Stimulated activated CD4-positive, alpha-beta T cell treated with anti-CD3 and anti-CD28 coated beads, Interleukin-2, amount 100 ng/mL, for 24 hours (primary cell): ENCODE measurements at places on chromosomes 6 and 20.

DNA sequence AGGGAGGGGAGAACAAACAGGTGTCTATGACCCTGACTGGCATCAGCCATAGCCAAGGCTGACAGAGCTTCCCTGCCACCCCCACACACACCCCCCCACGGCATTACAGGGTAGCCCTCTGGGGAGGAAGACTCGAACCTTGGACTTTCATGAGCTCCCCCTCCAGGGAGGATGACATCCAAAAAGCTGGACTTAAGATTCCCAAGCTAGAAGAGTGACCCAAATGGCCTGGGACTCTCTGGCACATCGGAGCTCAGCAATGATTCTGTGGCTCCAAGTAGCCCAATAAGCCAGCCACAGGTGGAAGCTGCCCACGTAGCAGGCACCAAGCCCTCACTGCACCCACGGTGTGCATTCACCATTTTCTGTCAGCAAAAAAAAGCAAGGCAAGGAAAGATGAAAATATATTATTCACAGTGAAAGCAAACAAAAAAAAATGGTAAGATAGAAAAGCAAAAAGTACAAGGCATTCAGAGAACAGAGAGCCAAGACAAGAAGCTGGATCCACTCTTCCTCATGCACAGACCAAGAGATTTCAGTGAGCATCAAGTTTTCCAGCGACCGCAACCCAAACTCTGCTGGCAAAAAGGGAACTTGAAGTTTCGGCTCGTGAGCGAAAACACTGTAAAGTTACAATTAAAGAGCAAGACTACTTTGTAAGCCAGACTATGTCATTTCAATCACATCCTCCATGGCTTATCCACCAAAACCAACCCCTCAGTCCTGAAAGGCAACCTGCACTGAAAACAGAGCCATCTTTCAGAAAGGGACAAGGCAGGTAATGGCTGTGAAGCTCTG is 10.9 kb downstream of the JAG1 start:
- no peak for DNase-seq

- DNase-seq = no peak
These were observed 81.4 kb downstream of the LAMP5 start for GRCh38 chr20:9595763-9596162.

- DNase-seq = no peak
These were observed 24.0 kb upstream of the THBS2 start for GRCh38 chr6:169277619-169278018.

DNA sequence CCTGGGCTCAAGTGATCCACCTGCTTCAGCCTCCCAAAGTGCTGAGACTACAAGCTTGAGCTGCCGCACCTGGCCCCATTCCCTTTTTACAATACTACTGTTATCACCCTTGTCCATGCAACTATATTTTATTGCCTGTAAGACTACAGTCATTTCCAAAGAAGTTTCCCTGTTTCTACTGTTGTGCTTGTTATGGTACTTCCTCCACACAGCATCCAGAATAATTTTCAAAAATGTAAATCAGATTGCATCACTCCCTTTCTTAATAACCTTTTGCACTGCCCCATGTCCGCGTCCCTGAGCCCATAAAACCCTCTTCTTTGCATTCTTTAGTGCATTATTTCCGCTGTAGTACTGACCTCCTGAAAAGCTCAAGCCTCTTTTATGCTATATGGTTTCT is 128.9 kb upstream of the AKIRIN2 start:
- DNase-seq = no peak

- no peak for DNase-seq
These were observed 151.5 kb downstream of the BFSP1 start for GRCh38 chr20:17379651-17380050.

GRCh38 chr6:154395316-154395715 is 38.7 kb upstream of the IPCEF1 start:
- no peak for DNase-seq

DNA sequence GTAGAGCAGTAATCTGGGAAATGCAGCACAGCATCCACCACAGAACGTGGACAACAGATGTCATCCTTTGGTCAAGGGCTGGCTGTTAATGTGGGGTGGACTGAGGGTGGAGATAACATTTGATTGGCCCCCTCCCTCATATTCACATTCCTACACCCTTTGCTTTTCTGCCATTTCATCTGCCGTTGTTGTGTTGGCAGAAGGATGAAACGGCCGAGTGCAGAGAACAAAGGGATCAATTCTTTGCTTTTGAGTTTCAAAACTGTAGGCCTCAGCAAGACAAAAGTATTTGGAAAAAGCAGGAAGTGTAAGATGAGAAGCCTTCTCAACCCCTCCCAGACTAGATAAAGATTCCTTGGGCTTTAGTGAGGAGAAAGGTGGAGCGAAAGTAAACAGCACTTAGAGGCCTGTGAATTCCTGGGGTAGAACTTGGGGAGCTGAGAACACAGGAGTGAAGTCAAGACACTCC is 74.2 kb upstream of the PHIP start:
- DNase-seq = no peak

DNA sequence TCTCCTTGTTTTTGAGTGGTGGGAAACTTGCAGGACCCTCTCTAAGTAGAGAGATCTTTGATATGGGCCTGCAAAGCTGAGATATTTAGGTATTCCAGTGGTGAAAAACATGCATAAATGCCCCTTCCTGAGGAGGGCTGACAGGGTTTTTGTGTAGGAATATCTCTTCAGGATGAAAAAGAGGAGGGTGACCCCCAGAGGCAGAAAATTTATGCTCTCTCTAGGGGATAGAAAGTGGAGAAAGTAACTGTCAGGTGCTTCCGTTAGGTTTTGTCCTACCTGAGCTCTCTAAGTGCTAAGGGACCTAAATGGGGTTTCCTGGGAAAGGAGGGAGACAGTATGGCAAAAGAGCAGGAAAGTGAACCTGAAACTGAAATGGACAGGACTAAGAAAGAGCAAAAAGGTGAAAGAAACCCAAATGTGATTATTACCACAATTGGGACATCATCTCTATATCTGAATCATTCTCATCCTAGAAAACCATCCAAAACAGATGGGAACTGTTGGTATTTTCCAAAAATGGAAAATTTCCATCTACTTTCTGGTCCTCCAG is 2.0 kb downstream of the COL19A1 start:
- no peak for DNase-seq

GRCh38 chr6:5439749-5440148 is 178.4 kb downstream of the FARS2 start:
- no peak for DNase-seq

DNA sequence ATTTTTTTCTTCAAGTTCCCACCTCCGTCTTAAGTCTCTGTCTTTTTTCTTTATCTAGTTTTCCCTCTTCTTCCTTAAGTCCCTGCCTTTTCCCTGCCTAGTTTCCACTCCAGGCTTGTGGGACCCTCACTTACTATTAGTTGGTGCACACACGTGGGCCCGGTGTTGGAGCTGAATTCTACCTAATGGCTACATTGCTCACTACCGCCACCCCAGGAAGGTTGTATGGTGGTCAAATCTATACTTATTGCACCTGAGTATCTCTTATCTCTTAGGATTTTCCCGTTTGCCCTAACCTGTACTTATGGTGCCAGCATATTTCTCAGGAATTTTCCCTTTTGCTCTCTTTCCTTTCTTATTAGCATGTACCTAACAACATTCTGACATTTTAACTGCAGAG is 692.8 kb downstream of the EPM2A start:
- DNase-seq = no peak

DNA sequence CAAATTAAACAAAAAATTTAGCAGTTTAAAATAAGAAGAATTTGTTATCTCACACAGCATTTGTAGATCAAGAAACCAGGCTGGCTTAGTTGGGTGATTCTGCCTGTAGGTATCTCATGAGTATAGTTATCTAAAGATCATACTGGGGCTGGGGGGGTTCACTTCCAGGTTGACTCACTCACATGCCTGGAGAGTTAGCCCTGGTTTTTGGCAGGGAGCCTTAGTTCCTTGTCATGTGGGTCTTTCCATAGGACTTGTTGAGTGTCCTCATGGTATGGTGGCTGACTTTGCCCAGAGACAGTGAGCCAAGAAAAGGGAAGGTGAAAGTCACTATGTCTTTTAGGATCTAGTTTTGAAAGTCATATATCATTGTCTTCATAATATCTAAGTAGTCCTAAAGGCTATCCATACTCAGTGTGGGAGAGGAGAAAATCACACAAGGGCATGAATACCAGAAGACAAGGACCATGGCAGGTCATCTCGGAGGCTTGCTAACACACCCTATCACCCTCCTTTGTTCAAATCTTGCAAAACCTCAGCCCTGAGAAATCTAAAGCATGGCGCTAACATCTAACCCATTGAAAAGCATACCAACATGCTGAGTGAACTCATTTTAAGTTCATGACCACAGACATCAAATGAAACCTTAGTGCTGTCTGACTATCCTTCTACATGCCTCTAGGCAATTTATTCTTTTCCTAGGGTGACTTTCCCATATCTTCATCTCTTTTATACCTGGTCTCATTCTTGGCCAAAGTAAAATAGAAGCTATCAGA is 39.2 kb downstream of the CYP24A1 start:
- no peak for DNase-seq

GRCh38 chr6:134662077-134662700 is 287.7 kb downstream of the ALDH8A1 start:
- no peak for DNase-seq

DNA sequence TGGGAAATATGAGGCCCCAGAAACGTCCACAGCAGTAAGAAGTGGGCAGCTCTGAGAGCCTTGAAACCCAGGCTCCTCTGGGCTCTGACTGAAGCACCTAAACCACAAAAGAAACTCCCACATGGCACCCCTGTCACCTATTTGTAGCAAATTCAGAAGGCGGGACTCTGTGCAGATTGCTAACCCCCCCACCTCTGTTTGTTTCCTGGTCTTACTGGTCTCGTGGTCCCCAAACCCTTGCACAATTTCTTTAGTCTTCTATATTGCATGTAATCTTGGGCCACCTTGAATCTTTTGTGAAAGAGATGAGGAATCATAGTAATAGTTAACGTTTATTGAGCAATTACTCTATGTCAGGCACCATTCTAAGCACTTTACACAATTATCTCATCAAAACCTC is 154.3 kb downstream of the PREX1 start:
- DNase-seq = no peak

GRCh38 chr20:33387177-33387576 is 14.1 kb downstream of the CDK5RAP1 start:
- DNase-seq = no peak

- DNase-seq = no peak
These were observed 82.2 kb downstream of the CDYL start for GRCh38 chr6:4858194-4859015.

GRCh38 chr6:142821860-142822259 is 123.1 kb downstream of the HIVEP2 start:
- DNase-seq = no peak

- peak; percentile 2 for DNase-seq
These were observed 61.5 kb upstream of the HDDC2 start for GRCh38 chr6:125363039-125363823.

GRCh38 chr6:82385102-82385501 is 21.5 kb downstream of the TPBG start:
- no peak for DNase-seq

DNA sequence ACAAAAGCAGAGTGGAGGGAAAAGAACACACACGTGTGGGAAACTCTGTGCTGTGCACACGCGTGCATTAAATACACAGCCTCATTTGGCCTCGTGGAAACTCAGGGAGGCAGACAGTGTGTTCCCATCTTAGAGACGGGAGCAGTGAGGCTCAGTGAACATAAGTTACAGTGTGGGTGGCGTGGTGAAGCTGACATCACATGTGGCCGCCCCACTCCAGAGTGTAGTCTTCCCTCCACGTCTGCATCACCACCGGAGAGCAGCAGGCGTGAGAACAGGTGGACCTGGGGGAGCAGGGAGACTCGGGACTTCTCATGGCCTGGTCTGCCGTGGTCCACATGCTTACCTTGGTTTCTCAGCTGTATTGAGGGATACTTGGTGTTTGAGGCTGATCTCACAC is 51.7 kb downstream of the THBS2 start:
- DNase-seq = no peak

DNA sequence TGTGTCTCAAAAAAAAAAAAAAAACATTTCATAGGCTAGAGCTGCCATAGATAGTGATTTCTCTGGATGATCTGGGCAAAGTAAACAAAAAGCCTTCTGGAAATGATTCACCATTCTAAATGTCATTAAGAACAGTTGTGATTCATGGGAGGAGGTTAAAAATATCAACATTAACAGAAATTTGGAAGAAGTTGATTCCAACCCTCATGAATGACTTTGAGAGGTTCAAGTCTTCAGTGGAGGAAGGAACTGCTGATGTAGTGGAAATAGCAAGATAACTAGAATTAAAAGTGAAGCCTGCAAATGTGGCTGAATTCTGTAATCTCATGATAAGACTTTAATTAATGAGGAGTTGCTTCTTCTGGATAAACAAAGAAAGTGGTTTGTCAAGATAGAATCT is 26.8 kb upstream of the MMP24 start:
- DNase-seq = no peak

GRCh38 chr6:87808005-87808757 is 106.1 kb upstream of the AKIRIN2 start:
- no peak for DNase-seq

- DNase-seq = no peak
These were observed 189.7 kb downstream of the SYNDIG1 start for GRCh38 chr20:24658920-24659660.

GRCh38 chr20:9302091-9302462 is 212.3 kb upstream of the LAMP5 start:
- no peak for DNase-seq

GRCh38 chr6:4931530-4932227 is 72.2 kb downstream of the RPP40 start:
- no peak for DNase-seq

GRCh38 chr6:164230259-164230658 is 815.7 kb downstream of the QKI start:
- DNase-seq = no peak

GRCh38 chr6:69061066-69061465 is 426.0 kb downstream of the ADGRB3 start:
- DNase-seq = no peak

DNA sequence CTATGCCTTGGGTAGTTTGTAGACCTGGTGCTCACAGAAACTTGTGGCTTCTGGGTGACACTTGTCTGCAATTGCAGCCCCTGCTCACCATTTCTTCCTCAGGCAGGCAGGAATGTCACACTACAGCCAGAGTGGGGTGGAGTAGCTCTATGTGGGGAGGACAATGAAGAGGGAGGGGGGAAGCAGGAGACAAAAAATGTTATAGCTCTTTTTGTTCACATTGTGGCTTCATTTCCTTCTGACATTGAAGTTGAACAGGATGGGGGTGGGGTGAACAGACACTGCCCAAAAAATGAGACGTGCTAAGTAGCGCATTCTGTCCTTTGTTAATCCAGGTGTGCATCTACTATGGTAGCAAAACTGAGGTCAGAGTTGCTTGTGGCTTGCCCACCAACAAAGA is at the start of gene THEMIS:
THEMIS (minus strand) TSS at position 124 of the 400 bp plus-strand sequence. CDS start 126 bp downstream, outside the sequence.
- DNase-seq = peak; percentile 36

- DNase-seq = no peak
These were observed 3.1 kb downstream of the BPIFB4 start for GRCh38 chr20:33082546-33082945.

GRCh38 chr20:4111440-4112411 is 96.4 kb upstream of the RNF24 start:
- no peak for DNase-seq

GRCh38 chr6:165574220-165575157 is 88.6 kb downstream of the PDE10A start:
- DNase-seq = no peak
